ENCODE measurements at places on chromosomes 5 and 9.

GRCh38 chr5:133708331-133708850, 96.0 kb upstream of the FSTL4 start:
- no peak for DNase-seq

GRCh38 chr9:34086864-34087263, 38.2 kb upstream of the UBAP2 start:
- DNase-seq, result no peak

DNA sequence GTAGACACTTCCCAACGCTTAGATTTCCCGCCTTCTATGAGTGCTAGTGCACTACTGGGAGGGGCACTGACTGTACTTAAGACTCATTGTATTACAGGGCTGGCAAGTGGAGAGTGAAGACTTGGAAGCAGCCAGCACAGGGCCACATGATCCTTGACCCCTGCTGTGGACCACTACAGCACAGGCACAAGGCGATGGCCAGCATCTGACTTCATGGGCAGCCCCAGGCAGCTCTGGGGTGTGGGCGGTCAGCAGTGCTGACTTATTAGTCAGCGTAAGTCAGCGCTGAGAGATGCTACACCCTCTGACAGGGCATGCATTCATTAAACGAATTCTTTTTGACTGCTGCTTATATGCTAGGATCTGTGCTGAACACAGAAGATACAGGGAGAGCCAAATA, 9.3 kb downstream of the SLC46A2 start:
- no peak for DNase-seq

GRCh38 chr5:172911628-172911880, 47.7 kb upstream of the RPL26L1 start:
- no peak for DNase-seq

GRCh38 chr5:56693220-56693579, 122.1 kb upstream of the MAP3K1 start:
- DNase-seq, result no peak

GRCh38 chr5:6423327-6424109, 25.1 kb upstream of the UBE2QL1 start:
- DNase-seq, result no peak

DNA sequence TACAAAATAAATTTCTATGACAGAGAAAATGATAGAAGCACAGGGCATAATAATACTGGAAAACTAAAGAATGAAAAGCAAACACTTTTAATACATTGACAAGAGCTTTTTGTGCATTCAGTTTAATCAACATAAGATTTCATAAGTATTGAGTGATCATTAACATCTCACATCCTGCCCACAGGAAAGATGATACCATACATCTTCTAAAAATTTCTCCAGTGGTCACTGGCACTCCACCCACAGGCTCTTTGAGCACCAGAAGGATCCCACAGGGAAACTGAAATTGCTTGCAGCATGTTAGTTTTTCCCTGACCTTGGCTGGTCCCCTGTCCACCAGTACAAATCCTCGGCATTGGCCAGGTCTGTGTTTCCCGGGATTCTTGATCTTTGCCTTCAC, 186.0 kb downstream of the CEMIP2 start:
- DNase-seq, result no peak

DNA sequence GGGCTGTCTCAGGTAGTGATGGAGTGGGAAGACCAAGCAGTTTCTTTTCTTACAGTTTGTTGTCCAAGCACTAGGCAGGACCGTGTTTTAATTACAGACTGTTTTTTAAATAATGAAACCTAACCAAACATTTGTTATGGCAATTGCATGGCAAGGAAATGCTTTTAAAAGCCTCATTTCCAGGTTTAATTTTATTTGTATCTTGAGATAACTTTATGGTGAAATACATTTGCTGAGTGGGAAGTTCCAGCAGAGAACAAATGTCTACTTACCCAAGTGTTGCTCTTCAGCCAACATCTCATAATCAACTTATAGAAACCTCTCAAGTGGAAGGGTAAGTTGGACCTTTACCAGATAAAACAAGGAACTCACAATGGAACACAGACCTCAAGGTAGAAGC, 11.8 kb upstream of the LHFPL2 start:
- no peak for DNase-seq

DNA sequence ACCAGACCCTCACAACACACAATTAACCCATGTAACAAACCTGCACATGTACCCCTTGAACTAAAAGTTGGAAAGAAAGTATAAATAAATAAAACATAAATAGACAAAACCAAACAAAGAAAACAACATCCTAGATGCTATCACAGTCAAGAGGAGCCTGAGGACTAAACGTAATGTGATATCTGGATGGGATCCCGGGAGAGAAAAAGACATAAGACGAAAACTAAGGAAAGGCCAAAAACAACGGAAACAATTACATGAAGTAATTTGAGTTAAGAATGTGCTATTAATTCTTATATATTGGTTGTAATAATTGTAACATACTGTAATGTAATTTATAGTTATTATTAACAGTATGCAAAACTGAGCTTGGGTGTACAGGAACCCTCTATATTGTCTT, 793.9 kb downstream of the SEMA5A start:
- no peak for DNase-seq

DNA sequence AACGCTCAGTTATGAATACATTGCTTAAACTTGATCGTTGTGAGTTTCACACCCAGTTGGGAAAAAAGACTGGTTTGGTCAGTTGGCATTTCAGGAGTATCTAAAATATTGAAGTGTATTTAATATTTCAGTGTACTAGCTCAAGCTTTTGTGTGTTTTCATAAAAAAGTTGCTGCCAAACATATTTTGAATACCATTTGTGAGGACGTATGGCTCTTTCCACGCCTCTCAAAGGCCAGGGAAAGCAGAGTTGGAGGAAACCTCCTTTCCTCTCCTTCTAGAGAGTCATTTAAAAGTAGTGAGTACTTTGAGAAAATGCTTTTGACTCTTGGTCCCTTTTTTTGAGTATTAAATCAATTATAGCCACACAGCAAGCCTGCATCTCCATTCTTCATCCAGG, 43.2 kb upstream of the ANKRD33B start:
- DNase-seq, result no peak

GRCh38 chr5:42426016-42426415, 2.8 kb downstream of the GHR start:
- DNase-seq, result no peak

DNA sequence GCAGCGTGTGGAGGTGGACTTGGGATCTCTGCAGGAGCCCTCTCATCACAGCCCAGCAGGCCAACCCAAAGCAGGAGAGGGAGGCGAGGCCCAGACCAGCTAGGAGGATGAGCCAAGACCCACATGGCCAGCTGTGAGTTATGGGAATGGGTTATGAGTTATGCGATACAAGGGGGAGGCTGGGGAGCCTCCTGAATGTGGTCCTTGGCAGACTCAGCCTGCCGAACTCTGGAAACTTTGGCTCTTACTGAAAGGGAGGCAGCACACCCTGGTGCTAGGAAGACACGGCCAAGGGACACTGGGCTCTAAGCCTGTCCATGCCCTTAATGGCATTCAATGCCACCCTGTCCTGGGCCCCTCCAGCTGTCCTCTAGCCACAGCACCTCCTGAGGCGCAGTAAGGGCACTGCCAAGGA, 7.7 kb upstream of the VAV2 start:
- DNase-seq, result no peak

DNA sequence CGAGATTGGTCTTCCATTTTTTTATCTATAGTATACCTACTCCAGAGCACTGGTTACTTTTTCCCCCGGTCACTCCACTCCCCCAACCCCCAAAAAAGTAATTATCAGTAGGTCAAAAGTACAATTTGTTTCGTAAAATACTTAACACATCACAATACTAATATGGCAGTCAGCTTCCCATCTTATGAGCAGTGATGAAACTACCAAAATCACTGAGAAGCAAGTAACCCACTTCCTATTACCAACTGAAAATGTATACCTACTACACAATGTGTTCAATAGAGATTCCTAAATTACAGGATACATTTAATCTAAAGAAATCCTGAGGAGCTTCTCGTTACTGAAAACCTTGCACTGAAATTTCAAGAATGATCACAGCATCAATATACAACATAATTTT, 1.9 kb downstream of the CERT1 start:
- DNase-seq, result no peak

GRCh38 chr5:128667751-128668150, 129.7 kb upstream of the FBN2 start:
- DNase-seq, result no peak

- no peak for DNase-seq
Observed at GRCh38 chr5:11963227-11963626, 59.0 kb upstream of the CTNND2 start.

- no peak for DNase-seq
Observed at GRCh38 chr5:167767795-167768194, 523.6 kb upstream of the WWC1 start.

DNA sequence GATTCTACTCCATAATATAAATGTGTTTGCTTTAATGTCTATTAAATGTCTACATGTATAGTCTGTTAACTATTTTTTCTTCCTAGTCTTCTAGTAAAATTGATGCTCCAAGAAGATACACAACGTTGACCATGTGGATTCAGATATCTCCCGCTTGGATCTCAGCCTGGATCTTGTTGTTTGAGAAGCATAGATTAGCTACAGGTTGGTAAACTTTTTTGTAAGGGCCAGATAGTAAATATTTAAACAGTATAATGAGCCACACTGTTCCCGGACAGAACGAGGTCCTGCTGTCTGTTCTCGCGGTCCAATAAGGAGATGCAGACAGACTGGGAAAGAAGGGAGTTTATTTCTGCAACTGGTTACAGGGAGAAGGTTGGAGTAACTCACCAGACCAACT, 86.2 kb upstream of the IL12B start:
- no peak for DNase-seq

GRCh38 chr5:181281077-181281983, 20.4 kb upstream of the TRIM52 start:
- DNase-seq, result no peak

DNA sequence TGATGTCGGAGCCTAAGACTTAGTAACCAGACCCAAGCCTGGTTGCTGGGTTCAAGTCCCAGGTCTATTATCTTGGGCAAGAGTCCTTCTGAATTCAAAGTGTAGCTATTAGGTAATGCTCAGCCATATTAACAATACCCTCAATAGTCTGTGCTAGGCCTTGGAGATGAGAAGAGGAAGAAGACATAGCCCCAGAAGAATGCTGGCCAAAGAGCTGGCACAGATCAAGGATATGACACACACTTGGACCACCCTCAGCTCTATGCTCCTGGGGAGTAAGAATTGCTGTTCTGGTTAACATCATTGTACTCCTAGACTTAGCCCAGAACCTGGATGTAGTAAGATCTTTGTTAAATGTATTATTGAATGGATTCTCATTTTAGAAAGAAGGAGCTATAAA, 426.7 kb downstream of the CDK5RAP2 start:
- DNase-seq, result no peak

- no peak for DNase-seq
Observed at GRCh38 chr9:88044200-88044599, 69.9 kb upstream of the CDK20 start.

GRCh38 chr9:29325894-29326293, 1752.6 kb upstream of the C9orf72 start:
- no peak for DNase-seq

DNA sequence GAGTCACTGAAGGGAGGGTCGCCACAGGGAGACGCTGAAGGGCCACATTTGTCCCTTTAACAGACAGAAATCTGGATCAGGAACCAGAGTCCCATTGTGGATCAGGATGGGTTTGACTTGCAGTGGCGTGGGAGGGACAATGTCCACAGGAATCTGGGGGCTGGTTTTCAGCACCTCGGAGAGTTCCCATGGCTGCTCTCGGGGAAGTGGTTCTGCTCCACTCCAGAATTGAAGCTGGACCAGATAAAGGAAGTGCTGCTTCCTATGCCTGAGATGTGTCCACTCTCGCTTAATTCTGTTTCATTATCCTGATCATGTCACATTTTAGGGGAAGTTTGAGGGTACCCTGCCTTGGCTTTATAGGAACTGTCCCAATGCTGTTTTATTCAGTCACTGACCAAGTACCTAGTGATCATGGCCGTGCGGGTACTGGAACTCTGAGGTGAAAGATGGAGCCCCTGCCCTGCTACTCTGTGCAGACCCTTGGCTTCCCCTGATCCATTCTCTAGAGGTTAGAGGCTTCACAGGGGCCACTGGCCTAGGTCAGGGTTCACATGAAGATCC, 28.7 kb downstream of the ENHO start:
- peak; percentile 30 for DNase-seq

DNA sequence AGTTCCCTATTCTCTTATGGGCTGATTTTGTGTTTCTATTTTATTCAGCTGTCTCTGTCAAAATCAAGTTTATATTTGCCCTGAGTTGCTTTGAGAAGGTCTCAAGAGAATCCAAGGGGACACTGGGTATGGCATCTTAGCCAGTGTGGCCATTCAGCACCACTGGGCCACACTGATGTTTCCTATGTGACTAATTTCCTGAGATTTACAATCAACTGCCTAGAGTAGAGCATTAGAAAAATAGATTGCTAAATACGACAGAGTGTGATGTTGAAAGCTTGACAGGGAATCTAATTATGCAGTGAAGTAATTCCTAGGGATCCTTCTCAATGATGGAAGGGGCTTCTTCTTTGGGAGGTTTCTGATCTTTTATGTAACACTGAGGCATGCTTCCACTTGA, 141.7 kb downstream of the SV2C start:
- no peak for DNase-seq

- no peak for DNase-seq
Observed at GRCh38 chr5:135878156-135878620, 17.5 kb downstream of the IL9 start.

DNA sequence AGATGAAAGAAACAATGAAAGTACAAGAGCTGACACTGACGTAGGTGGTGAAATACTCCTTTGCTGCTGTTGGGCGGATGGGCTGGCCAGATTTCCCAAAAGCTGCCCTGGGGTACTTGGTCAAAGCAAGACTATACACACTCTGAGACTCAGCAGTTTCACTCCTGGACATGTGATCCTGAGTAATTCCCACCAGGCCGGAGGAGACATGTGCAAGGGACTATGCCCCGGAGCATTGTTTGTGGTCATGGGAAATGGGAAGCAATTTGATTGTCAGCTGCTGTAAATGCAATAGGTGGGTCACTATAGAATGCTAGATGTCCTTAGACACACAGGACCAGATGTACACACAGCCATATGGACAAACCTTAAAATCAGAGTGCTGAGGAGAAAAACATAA, 116.1 kb downstream of the DCP2 start:
- no peak for DNase-seq

DNA sequence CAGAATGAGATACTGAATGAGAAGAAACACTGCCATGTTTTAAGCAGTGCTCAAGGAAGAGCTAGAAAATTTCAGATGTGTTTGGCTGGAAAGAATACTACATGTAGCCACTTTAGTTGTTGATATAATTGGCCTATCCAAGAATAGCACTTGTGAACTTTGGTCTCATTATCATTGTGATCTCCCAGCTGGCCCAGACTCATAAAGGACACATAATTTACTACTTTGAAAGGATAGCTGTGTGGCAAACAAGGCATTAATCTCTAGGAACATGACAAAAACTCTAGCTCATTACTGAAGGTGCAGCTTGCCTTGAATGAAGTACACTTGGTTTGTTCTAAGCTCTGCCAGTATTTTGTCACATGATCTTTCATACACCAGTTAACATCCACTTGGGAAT, 356.3 kb downstream of the CSNK1G3 start:
- no peak for DNase-seq

GRCh38 chr9:4741365-4742089, 525 bp upstream of the AK3 start:
- DNase-seq, result peak; percentile 14

Measured in activated T-helper 2 cell treated with anti-CD3 and anti-CD28 coated beads, Interferon-gamma antibody, Interleukin-2, Interleukin-4, amounts not matched to agents 10 μg/mL and 5 μg/mL and 100 μg/mL, durations not matched to agents 14 hours and 24 hours and 36 hours (primary cell).